ENCODE measurements at places on chromosomes 11 and 22. TPM values are rescaled to one million over a fixed set of nuclear protein-coding genes. Genes with fewer than 3 reads are reported as not detected.

DNA sequence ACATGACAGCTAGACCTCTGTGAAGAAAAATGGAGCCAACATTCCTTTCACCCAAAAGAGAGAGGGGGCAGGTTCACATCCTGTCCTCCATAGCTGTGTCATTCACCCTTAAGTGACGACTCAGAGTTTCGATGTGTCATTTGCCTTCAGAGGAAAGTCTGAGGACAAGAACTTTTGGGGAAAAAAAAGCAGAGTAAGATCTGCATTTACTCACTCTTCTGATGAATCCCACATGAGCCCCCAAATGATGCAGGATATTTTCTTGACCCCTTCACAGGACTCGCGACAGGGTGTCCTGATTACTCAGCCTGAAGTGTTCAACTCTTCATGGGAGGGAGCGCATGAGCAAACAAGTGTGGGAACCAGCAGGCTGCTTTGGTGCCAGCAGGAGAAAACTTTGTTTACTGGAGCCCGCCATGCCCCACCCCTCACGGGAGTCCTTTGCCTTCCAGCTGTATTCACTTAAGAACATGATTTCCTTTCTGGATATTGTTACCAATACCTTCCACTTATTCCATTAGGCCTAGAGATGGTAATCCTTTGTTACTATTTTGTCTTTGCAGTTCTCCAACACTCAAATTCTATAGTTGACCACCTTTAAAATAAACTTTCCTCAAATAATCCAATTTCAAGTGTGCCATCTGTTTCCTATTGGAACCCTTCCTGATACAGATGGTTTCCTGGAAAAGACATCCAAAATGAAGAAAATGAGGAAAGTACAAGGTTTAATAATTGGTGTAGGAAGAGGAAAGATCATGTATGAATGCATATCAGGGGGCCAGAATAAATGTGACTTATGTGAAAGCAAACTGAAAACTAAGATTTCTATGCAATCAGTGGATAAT, 729.8 kb downstream of the FAM181B start:
- DNase-seq, result no peak

GRCh38 chr11:6876914-6877313, 489 bp downstream of the OR10A4 start:
- DNase-seq, result no peak

- no peak for DNase-seq
These were observed 1025.2 kb downstream of the TBC1D22A start for GRCh38 chr22:47787501-47788227.

GRCh38 chr11:548700-549603, 11.6 kb downstream of the LMNTD2 start:
- no peak for DNase-seq

- DNase-seq, result no peak
These were observed 14.4 kb downstream of the BCL9L start for GRCh38 chr11:118911113-118911879.

The BATF2 gene
- polyA plus RNA-seq, result 3.2 TPM

The USP35 gene
- polyA plus RNA-seq, result 4.9 TPM

The B4GALNT4 gene
- polyA plus RNA-seq, result 65.8 TPM

All from left kidney (tissue), 8 donors.